RWPE2 (cell line): ENCODE measurements at places on chromosomes 1 and 21.

- DNase-seq = no peak
Observed at GRCh38 chr1:16464917-16465625, 24.5 kb downstream of the NECAP2 start.

GRCh38 chr1:65813956-65814355 lies 21.3 kb downstream of the PDE4B start:
- no peak for DNase-seq

DNA sequence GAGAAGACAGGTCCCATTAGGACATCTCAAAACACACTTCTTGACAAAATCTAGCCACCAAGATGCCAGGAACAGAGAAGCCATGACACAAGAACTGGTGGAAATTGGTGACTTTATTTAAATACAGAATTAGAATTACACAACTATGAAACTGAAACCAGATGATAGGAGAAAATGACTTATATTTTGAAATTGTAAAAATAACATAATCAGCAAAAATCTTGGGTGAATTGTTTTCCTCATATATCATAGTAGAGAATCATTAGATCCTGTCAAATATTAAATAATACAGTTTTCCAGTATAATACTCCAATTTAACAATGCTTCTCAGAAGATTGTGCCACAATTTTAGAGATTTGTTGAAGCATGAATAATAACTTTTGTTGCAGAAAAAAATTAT lies 81.5 kb upstream of the MROH9 start:
- DNase-seq = no peak

GRCh38 chr1:198657550-198658064 lies 18.8 kb downstream of the PTPRC start:
- no peak for DNase-seq

DNA sequence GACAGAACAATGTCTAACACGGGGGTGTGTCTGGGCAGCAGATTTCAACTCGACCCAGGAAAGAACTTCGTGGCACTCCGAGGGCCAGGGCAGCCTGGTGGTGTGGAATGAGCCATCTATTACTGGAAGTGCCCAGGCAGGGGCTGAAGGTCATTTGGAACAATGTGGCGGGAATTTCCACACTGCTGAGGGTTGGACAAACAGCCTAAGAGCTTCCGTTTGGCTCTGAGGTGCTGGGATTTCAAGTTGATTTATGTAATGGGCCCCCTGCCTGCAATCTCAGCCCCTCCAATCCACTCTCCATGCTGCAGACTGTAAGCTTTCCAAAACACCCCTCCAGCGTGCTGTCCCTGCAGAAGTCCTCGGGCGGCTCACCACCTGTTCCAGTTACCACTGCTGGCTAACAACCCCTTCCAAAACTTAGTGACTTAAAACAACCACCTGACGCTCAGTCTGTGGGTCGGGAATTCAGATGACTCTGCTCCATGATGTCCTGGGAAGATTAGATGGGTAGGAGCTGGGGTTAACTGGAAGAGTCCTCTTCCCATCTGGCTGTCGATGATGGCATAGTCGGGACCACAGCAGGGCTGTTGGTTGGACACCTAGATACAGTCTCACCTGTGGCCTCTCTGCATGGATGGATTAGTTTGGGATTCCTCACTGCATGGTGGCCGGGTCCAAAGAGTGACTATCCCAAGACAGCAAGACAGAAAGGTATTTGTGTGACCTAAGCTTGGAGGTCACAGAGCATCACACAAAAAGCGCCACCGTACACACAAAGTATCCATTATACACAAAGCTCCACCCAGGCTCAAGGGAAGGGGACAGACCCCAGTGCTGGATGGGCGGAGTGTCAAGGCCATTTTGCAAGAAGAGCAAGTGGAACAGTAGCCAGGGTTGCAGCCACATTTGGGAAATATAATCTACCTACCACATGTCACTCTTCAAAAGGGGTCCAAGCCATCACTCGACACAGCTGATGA lies 89.7 kb upstream of the IFFO2 start:
- no peak for DNase-seq
